ENCODE measurements at places on chromosomes 6 and 20.

GRCh38 chr6:148829415-148830101, 82.7 kb downstream of the UST start:
- DNase-seq = no peak

- no peak for DNase-seq
These were observed 32.7 kb upstream of the MAP7 start for GRCh38 chr6:136582711-136583471.

DNA sequence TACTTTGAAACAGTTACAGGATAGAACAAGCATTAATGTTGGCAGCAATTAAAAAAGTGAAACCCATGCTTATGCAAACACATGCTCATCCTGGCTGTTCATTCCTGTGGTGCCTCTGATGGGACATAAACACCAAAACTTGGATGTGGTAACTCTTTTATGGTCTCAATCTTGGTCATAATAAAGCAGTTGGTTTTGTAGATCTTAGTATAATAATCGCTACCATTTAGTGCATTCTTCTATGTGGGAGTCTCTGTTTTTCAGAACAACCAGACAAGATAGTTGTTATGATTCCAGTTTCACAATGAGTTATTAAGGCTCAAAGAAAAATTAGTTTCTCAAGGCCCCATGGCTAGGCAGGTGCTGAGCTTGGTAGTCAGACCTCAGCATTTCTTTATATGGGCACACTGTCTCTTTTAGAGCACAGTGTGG, 184.0 kb downstream of the UTRN start:
- no peak for DNase-seq

- DNase-seq = no peak
These were observed 45.6 kb upstream of the FOXP4 start for GRCh38 chr6:41500561-41500960.

DNA sequence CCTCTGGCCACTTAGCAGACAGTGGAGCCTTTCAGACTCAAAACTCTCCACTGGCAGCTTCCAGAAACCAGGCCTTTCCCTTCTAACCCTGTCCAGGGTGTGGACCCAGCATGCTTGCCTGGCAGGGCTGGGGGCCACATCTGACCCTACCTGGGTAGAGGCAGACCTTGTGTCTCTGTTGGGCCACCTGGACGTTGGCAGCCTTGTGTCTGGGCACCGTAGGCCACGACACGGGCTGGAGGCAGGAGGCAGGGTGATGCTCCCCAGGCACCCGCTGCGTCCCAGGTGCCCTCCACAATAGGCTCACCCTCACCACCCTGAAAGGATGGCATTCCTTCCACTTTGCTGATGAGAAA, 67.6 kb downstream of the NOL4L start:
- no peak for DNase-seq

- DNase-seq = no peak
These were observed 32.4 kb downstream of the NQO2 start for GRCh38 chr6:3031857-3032640.

- DNase-seq = no peak
These were observed 82.6 kb downstream of the DOK5 start for GRCh38 chr20:54557806-54558590.

DNA sequence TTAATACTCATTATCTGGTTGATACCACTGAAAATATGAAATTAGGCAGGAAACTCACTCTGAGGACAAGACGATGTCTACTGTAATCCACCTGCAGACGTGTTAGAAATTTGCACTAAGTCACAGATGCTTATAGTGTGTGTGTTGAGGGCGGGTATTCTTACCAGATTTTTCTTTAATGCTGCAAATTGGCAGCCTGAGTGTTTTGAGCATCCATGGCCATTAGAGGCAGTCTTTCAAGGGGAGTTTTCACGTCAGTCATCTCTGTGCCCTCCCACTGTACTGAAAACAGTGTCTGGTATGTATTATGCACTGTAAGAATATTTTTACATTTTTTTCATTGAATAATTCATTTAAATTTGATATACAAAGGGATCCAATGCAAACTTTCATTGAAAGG, 266.5 kb upstream of the QKI start:
- DNase-seq = no peak

- no peak for DNase-seq
These were observed 12.8 kb downstream of the RNF114 start for GRCh38 chr20:49948809-49949507.

DNA sequence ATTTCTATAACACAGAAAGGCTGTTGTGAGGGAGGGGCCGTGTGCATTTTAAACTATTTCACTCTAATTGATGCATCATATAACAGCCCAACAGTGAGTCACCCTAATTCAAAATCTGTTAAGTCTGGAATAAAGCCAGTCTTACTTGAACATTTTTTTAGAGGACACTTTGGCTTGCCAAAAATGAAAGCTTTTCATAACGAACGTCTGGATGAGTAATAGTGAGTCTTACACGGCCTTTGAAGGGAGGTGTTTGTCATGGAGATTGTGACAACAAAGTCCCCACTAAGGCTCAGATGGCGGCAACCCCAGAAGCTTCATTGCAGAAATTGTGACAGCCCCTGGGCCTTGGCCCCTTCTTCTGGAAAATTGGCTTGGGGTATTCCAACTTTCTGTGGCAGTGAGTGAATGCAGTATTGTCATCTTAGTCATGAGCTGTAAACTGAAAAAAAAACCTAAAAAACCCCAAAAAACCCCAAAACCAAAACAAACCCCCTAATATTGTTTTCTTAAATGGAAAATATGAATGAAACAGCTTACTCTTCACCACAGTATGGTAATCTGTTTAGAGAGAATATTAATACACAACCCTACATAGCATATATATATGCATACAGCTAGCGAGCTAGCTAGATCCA, 92.6 kb upstream of the CLDN20 start:
- DNase-seq = no peak

- no peak for DNase-seq
These were observed 10.3 kb upstream of the CTAGE9 start for GRCh38 chr6:131721161-131721560.

- no peak for DNase-seq
These were observed 70.4 kb downstream of the ALDH5A1 start for GRCh38 chr6:24565196-24565595.

DNA sequence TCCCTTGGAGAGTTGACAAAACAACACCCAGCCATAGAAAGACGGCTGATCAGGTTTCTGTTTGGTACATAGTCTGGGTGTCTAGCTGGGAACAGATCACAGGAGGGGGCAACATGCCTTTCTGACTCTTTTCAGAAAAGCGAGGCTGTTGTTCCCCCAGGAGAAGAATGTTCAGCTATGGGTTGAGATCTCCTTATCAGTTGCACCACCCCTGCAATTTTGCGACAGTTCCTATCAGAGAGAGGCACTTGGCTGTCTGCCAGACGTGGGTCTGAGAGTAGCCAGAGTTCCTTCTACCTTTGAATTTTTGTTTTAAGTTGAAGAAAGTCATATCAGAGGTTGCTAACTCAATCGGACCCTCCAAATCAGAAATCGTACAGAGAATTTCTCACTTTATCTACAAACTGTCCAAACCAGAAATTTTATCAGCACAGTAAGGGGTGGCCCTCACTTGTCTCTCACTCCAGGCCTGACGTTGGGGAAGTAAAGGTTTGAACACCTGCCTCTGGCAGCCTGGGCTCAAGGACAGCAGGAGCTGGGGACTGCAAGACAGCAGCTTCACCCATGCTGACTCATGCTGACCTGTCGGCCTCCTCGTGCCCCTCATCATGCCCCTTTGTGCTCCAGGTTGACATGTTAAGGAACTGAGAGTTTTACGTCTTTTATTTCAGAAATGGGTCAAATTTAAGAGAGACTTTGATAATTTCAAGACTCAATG, 42.3 kb downstream of the TMC2 start:
- no peak for DNase-seq

Measured in omental fat pad (tissue), 4 donors.